ENCODE measurements at places on chromosomes 1 and 21.

GRCh38 chr21:42386034-42386591 is 9.7 kb downstream of the TMPRSS3 start:
- no peak for DNase-seq

DNA sequence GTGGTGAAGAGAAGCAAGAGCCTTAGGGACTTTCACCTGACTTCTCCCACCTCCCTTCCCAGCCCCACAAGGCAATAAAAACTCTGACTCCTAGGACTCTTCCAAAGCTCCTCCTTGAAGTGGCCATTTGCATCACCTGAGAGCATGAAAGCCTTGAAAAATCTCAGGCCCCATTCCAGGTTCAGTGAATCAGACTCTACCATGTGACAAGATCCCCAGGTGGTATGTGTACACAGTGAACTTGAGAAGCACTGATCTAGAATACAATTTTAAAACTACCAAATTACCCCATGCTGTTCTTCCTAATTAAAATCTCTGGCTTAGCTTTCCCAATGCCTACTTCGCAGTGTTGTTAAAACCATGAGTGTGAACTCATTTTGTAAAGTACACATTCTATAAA is 195.1 kb upstream of the SAMSN1 start:
- no peak for DNase-seq

- DNase-seq: no peak
Observed at GRCh38 chr1:19076841-19077616, 120.6 kb upstream of the IFFO2 start.

GRCh38 chr1:2534687-2535441 is 4.8 kb upstream of the HES5 start:
- no peak for DNase-seq

DNA sequence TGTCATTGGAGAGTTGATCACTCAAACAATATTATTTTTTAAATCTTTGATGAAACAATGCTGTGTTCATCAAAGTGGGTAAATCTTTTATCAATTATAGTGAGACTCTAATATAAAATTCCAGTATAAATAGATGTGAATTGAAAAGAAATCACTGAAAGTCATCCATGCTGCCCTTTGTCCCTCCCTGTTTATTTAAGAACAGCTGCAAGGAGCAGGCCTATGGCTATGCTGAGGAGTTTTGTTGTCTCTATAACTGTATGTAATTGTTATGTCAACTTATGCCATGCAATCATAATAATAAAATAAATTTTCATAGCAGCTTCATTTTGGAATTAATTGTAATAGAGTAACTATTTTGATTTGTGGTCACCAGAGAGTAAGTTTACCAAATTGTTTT is 1272.4 kb upstream of the ADGRL4 start:
- DNase-seq: no peak

DNA sequence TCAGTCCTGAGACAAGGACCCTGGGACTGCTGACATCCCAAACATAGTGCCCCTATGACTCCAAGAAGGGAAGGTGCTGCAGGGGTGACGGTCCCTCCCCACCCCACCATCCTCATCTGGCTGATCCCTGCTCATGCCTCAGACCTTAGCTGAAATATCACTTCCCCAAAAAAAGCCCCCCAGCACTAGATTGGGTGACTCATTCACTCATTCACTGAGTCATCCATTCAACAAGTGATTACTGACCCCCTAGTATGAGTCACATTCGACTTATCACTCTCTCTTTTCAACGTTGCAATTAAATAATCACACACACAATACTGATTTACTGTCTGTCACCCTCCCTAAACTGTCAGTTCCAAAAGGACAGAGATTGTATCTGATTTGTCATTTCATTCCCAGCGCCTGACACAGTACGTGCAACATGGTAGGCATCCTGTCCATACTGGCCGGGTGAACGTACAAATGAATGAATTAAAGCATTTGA is 48.6 kb downstream of the HIVEP3 start:
- DNase-seq: no peak

- DNase-seq: peak; percentile 78
Observed at GRCh38 chr1:23790696-23791515, at the start of gene LYPLA2. Gene LYPLA2, plus strand, starts transcription at chr1:23791145. Its CDS starts 1,538 bp downstream, at chr1:23792683.

DNA sequence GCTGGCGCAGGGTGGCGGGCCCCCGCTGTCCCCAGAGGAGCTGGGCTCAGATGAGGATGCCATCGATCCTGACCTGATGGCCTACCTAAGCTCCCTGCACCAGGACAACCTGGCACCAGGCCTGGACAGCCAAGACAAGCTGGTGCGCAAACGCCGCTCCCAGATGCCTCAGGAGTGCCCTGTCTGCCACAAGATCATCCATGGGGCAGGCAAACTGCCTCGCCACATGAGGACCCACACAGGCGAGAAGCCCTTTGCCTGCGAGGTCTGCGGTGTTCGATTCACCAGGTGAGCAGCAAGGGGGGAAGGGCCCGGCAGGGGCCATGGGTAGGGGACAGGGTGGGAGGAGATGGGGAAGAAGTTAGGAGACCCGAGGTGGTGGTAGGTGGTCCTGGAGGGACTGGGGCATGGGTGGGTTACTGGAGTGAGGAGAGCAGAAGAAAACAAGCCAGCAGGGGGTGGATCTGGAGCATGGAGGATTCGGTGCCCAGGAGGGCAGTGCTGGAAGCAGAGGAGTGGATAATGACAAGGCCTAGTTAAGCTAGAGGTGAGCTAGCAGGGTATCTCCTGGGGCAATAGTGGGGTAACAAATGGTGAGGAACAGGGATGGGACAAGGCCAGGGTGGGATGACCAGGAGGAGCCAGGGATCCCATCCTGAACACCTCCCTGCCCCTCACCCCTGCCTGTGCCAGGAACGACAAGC is 13.1 kb downstream of the ZBTB7B start:
- DNase-seq: no peak

DNA sequence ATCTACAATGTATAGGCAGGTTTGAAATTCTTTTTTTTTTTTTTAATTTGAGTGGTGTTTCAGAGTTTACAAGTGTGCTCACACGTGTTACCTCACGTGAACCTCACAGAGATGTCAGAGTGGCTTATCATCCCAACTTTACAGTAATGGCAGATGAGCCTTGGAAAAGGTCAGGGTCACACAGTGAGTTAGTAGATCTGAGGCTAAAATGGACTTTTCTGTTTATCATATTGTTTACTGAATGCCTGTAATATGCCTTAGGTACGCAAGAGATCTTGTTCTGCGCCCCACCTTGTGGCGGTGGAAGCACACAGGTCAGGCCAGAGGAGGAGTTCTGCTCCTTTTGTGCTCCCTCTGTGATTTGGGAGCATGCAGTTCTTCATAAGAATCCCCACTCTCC is 80.0 kb downstream of the DYRK1A start:
- no peak for DNase-seq

- DNase-seq: no peak
Observed at GRCh38 chr1:109490029-109490933, 3.6 kb upstream of the CYB561D1 start.

DNA sequence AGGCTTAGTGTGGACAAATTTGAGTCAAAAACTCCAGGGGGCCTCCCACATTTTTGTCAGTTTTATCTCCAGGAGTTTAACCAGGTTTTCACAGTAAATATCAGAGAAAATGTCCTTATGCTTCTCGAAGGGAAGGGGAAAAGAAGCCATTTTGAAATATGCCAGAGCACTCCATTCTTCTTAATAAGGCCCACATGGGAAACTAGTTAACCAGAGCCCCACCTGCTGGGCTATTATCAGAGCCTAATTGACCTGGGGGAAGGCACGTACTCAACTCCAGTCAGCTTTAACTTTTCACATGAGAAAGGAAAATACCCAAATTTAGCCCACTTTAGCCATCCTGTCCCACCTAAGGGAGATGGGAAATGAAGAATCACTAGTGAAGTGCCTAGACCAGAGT is 296.3 kb downstream of the PTBP2 start:
- DNase-seq: no peak

- DNase-seq: no peak
Observed at GRCh38 chr1:228228601-228229074, 20.8 kb downstream of the OBSCN start.

DNA sequence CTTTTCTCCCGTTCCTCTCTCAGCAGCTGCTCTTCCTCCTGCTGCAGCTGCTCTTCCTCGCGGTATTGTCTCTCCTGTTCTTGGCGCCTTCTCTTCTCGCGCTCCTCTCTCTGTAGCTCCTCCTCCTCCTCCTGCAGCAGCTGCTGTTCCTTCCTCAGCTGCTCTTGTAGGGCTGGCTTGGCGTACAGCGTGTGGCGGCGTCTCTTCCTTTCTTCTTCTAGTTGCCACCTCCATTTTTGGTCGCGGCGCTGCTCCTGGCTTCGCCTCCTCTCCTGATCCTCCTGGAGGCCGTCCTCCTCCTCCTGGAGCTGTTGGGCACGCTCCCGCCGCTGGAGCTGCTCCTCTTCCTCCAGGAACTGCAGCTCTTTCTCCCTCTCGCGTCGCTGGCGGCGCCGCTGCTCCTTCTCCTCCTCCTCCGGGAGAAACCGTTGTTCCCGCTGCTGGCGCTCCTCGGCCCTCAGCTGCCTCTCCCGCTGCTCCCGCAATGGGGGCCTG is 4.8 kb downstream of the TCHH start:
- no peak for DNase-seq

DNA sequence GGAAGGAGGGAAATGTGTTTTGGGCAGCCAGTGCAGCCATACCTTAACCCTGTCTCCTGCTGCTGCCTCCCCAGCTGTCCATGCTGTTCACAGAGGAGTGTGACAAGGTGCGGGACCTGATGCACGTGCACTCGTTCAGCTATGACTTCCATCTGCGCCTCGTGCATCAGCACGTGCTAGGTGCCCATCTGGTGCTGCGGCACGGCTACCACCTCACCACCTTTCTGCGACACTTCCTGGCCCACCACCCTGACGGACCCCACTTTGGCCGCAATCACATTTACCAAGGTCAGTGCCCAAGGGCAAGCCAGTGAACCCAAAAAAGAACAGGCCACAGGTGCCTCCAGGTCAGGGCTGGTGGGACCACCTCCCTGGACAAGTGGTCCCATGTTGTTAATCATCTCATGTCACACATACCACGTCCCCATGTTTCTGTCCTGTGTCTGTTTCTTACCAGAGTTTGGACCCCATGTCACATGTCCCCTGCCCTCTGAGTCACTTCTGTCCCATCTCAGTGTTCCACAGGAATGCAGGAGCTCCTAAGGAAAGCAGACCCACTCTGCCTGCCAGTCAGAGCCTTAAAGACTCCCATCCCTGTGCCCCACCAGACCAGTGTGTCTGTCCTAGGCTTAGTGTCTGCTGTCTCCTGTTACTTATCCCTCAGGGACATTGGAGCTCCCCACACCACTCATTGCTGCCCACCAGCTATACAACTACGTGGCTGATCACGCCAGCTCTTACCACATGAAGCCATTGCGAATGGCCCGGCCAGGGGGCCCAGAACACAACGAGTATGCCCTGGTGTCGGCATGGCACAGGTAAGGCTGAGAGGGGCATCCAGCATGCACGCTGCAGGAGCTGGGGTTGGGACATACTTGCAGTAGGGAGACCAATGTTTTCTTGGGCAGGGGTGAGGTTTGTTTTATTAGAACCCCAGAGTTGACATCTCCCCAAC is 6.6 kb downstream of the HYI start:
- no peak for DNase-seq

DNA sequence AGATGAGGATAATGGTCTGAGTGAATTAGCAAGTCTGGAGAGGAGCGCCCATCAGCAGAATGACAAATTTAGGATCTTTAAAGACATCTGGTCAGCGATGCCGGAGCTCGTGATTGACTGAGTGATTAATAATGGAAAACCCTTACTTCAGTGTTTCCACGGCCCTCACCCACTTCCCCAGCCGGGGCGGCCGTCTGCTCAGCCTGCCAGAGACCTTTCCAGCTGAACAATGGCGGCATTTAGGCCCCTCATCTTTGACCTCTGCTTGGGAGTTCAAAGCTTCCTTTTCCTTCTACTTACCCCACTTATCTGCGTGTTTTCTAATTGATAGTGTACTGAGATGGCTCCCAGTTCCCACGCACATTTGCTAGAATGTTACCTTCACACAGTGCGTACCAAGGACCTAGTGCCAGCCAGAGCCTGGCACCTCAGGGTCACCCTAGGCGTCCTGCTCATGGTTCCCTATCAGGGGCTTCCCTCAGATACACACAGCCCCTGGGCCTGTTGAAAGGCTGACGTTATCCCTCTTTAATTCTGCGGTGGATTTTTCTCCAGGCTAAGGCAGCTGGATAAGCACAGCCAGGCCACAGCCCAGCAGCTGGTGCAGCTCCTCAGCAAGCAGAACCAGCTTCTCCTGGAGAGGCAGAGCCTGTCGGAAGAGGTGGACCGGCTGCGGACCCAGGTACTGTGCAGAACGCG is 232.8 kb downstream of the SDCCAG8 start:
- no peak for DNase-seq

DNA sequence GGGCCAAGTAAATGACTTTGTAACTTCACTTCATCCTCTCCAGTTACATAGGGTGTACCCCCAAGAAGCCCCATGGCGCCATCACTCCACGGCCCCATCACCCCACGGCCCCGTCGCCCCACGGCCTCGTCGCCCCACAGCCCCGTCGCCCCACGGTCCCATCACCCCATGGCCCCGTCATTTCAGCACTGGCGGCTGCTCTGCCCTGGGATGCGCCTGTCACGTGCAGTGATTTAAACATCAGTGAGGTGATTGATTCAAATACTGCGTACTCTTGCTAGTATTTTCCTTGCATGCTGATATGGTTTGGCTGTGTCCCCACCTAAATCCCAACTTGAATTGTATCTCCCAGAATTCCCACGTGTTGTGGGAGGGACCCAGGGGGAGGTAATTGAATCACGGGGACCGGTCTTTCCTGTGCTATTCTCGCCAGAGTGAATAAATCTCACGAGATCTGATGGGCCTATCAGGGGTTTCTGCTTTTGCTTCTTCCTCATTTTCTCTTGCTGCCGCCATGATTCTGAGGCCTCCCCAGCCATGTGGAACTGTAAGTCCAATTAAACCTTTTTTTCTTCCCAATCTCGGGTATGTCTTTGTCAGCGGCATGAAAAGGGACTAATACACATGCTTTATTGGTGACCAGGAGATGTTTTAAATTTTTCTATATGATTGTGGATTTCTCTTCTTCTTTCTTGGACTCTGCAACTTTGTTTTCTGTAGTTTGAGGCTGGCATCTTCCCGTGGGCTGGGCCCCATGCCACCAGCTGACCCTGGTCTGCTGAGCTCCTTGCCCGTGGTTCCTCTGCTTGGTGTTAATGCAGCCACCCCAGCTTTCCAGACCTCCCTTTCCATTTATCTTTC is 50.1 kb upstream of the PCBP3 start:
- DNase-seq: no peak

GRCh38 chr1:242842094-242842493 is 317.6 kb upstream of the PLD5 start:
- DNase-seq: no peak

- DNase-seq: no peak
Observed at GRCh38 chr21:37917612-37918011, 1.4 kb upstream of the KCNJ6 start.

DNA sequence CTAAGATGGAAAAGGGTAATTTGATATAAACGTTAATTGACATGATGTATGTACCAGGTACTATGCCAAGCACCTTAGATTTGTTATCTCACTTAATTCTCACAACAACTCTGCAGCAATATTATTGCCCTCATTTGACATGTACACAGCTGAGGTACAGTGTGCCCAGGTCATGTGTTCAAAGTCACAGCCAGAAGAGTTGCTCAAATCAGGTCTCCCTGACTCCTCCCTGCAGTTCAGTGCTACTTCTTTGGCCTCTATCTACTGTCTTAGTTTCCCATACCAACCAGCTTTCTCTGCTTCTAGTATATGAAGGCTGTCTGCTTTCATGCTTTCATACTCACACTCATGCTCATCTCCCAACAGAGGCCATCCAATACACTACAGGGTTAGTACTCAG is 15.1 kb downstream of the TBX15 start:
- DNase-seq: no peak

- DNase-seq: no peak
Observed at GRCh38 chr21:46092026-46092764, 5.7 kb upstream of the COL6A2 start.
